Right forelimb (tissue), 1 donor: ENCODE measurements at places on chromosomes 4 and X.
A peak's percentile ranks its signal among the peaks of the same experiment; 100 is the strongest.

- no peak for DNase-seq
Observed at GRCh38 chr4:120659616-120660170, 262.8 kb downstream of the PRDM5 start.

DNA sequence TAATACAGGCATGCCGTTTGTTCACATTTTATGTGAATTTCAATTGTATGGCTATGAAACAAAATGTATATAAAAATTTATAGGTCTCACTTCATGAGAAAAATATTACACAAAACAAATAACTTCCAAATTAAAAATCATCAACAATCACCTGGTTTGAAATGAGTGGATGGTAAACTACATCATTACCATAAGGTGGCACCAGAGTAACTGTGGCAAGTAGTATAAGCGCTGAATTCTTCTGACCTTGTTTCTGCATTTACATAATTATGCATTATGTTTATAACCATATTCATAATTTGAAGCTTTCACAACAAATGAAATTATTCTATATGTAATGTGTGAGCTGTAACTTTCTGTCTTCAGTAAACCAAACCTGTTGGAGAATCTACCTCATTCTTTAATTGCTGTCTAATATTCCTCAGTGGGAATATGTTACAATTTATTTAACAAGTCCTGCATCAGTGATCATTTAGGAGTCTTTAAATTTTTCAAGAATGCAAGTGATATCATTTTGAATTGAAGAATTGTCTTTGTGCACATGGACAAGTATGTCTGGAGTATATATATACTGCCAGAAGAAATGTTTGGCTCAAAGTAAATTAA, 55.2 kb downstream of the MMRN1 start:
- DNase-seq = no peak

DNA sequence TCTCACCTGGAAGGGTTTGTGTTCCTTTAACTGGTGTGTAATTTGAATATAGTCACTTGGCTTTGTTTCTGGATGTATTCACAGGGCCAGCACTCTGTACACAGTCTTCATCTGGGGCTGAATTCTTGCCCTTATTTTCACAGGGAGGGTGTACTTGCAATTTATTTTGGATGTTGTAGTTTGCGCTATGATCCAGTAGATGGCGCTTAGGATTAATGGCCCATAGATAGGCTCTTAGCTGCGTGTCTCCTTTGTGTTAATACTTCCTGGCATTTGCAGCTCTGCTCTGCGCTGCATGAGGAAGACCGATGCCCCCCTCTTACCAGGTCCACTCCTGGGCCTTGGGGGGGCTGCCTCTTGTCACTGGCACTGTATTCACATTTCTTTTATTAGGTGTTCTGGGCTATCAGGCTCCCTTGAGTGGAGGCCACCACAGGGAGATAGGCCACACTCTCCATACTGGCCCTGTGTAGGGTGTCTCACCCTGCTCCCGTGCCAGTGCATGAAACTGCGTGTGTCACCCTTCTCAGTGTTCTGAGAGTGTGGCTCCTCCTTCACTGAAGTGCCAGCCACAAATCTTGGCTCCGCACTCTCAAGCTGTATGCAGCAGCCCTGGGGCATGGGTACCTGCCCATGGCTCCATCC, 562.2 kb downstream of the ZIC3 start:
- DNase-seq = peak; percentile 32

- DNase-seq = no peak
Observed at GRCh38 chr4:189126040-189126439, 814.6 kb upstream of the FRG1 start.

GRCh38 chrX:30875957-30876356, 13.1 kb downstream of the TAB3 start:
- DNase-seq = no peak

- no peak for DNase-seq
Observed at GRCh38 chr4:106708464-106708816, 327.7 kb downstream of the DKK2 start.

GRCh38 chrX:6917666-6918065, 229.8 kb upstream of the STS start:
- no peak for DNase-seq

GRCh38 chrX:132467026-132467425, 21.8 kb downstream of the MBNL3 start:
- DNase-seq = no peak
